ENCODE measurements at places on chromosomes 12 and 14.

DNA sequence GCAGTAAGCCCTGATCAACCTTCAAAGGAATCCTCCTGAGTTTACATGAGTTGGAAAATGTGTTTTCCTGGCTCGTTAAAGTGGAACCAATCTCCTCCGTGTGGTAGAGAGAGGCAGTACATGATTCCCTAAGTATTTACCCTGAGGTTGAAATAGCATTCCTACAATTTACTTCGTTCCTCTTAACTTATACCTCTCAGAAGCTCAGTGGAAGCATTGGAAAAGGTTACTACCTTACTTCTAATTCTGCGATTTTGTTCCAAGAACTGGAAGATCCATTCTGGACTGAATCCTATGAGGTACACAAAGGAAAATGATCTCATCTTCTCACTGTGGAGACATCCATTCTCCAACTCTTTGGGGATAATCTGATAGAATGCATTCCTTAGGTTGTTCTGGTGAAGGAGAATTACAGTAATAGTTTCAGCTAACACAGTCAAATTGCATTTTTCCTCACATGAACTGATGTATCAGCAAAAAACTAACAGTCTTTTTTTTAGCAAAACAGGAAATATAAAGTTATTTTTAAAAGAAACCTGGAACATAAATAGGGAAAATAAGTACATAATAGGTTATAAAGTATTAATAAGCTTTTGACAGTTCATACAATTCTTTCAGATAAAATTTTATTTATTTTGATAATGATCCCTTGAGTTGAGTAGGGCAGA, 475.6 kb downstream of the PDZRN4 start:
- peak; percentile 3 for DNase-seq

- DNase-seq = no peak
Measured at GRCh38 chr12:123485756-123486155, 27.8 kb downstream of the SNRNP35 start.

DNA sequence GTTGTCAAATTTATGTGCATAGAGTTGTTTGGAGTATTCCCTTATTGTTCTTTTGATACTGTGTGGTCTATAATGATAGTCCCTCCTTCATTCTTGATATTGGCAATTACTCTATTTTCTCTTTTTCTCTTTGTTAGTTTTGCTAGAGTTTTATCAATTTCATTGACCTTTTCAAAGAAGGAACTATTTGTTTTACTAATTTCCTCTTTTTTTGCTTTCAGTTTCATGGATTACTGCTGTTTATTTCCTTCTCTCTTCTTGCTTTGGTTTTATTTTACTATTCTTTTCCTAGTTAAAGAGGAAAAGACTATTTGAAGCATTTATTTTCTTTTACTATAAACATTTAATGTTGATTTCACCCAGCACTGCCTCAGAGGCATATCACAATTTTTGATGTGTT, 250.9 kb upstream of the PELI2 start:
- DNase-seq = no peak

GRCh38 chr12:39032034-39032433, 126.6 kb upstream of the CPNE8 start:
- DNase-seq = no peak

DNA sequence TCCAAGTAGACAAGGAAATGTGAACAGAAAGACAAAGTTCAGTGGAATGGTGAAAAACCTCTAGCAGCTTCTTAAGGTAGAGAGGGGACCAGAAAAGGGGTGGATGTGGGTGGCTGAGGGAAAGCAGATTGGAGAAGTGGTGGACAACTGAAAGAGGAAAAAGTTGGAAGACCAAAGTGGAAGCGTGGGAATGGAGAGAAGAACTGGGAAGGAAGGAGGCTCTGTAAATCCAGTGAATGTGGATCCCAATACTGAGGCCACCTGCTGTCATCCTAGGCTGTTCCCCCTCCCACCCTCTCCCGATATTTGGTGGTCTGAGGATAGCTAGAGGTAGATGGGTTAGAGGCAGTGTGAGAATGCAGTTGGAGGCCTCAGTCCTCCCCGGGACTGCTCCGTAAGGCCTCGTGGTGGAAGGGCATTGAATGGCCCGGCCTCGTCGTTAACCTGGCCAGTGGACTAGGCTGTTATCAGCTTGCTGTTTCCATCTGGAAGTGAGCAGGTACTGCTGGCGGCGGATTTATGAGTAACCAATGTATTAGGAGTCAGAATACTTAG, 822 bp upstream of the POU6F1 start:
- DNase-seq = no peak

DNA sequence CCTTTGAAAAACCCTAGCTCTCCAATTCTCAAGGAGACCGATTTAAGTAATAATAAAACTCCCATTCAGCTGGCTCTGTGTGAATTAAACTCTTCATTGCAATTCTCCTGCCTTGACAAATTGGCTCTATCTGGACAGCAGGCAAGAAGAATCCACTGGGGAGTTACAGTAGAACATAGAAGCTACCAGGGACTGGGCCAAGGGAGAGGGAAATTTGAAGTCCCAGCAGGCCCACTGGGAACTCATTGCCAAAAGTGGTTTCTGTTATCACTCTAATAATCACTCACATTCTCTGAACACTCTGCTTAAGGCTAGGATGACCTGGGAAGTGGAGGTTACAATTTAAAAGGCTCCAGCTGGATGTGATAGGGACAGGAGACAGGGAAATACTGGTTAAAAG, 384.5 kb upstream of the CCDC196 start:
- DNase-seq = no peak

DNA sequence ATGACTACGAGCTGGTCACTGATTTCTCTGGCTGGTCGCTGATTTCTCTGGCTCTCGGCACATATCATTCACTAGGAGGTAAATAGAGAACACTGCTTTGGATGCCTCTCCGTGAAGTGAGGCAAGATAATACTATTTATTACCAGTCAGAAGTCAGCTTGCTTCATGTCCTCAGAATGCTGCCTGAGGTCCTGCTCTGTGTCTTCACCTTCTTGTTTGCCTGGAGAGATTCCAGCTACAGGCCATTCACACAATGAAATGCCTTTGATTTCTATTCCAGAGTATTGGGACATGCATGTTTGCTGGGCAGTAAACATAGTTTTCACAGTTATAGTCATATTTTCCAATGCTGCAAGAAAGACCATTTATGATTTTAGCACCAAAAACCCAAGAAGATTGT, 106.7 kb downstream of the AEBP2 start:
- DNase-seq = no peak

- no peak for DNase-seq
Measured at GRCh38 chr12:109222062-109222461, 87.0 kb downstream of the FOXN4 start.

DNA sequence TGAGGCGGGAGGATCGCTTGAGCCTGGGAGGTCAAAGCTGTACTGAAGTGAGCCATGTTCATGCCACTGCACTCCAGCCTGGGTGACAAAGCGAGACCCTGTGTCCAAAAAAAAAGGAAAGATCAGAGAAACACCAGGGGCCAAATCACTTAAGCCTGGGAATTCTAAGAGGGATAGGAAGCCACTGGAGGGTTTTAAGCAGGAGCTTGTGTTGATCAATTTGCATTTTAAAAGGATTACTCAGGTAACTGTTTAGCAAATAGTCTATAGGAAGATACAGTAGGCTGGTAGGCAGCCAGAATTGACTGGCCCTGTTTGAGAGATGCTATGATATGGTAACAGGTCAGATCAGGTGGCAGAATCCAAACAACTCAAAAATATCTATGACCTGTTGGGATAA, 162.7 kb downstream of the SPTSSA start:
- DNase-seq = no peak

GRCh38 chr14:93747102-93747501, 41.2 kb downstream of the PRIMA1 start:
- DNase-seq = no peak

DNA sequence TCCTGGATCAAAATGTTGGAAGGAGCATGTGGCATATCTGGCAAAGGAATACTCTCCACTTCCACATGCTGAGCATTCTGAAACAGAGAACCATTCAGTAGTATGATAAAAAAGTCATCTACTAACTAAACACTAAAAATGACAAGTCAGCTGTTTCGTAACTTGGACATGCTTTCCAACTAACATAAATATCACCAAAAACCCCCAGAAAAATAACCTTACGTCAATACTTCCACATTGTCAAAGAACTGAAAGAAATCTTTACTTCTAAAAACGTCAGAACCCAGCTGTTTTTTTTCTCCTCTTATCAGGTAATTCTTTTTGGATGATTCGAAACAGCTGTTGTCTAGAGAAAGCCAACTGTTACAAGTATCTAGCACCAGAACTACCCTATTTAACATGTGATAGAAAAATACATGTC, 8.2 kb downstream of the WBP11 start:
- DNase-seq = no peak

DNA sequence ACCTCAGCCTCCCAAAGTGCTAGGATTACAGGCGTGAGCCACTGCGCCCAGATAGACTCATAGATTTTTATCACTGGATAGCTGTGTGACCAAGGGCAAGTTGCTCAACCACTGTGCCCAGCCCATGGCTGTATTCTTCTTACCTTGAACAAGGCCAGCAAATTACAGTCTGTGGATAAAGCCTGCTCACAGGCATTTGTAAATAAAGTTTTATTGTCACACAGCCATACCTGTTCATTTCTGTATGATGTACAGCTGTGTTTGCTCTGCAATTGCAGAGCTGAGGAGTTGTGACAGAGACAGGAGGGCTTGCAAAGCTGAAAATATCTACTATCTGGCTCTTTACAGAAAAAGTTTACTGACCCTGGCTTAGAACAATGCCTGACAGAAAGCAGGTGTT, 35.2 kb upstream of the LHX5 start:
- DNase-seq = no peak

- no peak for DNase-seq
Measured at GRCh38 chr14:68663385-68664076, 129.3 kb downstream of the ZFP36L1 start.

GRCh38 chr14:104135121-104135903, 3.1 kb upstream of the KIF26A start:
- no peak for DNase-seq

GRCh38 chr12:76256321-76256720, 91.9 kb downstream of the BBS10 start:
- no peak for DNase-seq

DNA sequence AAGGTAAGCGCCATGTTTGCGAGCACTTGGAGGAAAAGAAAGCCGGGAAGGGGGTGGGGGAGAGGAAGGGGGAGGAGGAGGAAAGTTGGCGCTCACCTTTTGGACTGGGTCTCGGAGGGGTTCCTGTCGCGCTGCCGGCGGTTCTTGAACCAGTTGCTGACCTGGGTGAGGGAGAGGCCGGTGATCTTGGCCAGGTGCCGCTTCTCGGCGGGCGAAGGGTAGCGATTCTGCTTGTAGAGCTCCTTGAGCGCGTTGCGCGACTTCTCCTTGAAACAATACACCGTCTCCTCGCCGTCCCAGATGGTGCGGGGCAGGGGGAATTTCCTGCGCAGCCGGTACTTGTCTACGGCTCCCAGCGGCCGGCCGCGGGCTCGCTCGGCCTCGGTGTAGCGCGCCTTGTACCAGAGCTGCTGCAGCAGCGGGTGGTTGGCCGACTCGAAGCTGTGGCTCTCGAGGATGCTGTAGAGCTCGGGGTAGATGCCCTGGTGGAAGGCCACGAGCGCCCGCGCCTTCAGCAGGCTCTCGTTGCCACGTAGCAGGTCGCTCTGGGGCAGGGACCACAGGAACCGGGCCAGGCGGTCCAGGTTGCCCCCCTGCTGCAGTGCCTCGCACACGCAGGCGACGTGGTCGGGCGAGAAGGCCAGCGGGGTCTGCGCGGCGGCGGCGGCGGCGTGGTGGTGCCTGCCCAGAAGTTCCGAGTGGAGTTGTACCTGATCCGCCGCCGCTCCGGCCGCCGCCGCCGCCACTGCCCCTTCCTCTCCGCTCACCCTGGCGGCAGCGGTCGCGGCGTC, 840 bp downstream of the SIX4 start:
- no peak for DNase-seq

DNA sequence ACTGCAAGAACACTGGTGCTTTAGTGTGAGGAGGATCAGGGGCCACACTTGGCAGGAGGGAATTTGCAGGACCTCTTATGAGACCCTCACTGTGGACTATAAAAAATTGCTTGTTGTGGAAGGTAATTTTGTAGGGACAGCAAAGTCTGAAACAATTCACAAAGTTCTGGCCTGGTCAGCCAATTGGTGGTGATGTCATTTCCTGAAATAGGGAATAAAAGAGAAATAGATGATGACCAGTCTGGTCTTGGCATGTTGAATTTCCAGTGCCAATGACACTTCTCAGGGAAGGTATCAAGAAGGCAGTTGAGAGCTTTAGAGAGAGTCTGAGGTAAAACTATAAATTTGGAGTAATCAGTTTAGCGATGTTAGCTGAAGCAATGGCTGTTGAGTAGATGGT, 129.3 kb upstream of the LMNTD1 start:
- no peak for DNase-seq

- no peak for DNase-seq
Measured at GRCh38 chr12:76024102-76024781, 7.3 kb downstream of the PHLDA1 start.

DNA sequence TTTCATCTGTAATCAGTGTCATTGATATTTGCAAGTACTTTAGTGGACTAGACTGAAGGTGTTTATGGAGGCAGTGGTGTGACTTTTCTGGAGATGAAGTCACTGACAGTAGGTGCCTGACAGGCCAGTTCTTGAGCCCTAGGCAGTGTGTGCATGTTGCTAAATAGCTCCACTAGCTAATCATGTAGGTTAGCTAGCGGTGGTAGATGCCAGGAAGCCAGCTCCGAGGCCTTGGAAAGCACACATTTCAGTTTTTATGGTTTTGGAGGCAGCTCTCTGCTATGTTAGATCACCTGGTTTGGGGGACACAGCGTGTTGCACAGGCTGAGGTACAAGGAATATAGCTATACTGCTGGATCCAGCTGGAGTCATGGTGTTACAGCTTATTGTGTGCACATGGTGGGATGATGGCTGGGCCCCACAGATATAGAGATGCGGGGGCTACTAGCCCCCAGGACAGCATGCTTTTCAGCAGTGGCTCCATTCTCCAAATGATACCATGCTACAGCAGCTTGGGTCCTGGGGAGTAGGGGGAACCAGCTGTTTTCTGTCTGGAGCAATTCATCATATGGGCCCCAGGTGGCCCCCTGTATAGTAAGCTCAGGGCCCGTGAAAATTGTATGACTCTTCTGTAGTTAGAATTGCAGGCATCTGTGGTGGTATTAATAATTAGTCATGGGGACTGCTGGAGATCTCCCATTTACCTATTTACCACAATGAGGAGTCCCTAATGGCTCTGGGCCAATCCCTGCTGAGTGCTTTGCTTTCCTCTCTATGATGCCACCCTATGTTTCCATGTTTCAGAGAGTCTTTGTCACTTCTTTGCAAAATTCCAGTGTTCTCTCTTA, 367.2 kb upstream of the LMO3 start:
- no peak for DNase-seq

DNA sequence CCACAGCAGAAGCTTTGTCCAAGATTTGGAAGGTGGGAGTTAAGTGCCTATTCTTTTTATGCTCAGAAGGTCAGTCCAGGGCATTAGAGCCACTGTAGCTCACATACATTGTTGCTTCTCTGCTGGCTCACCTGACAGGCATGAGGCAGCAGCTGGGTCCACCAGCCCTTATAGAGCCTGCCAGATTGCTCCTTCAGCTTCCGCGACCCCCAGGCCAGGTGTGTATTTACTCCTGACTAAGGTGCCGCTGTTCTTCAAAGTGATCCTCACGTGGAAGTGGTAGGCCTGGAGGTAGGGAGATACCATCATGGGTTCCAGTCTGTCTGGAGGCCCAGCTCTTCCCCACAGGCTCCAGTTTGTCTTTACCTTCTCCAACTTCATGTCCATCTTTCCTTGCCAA, 17.5 kb upstream of the CPM start:
- DNase-seq = no peak

- no peak for DNase-seq
Measured at GRCh38 chr14:68336165-68336564, 456.7 kb downstream of the ZFP36L1 start.

Measured in stromal cell of bone marrow (primary cell).